ENCODE measurements at places on chromosomes 13 and 19.

GRCh38 chr13:112343591-112343990 is 32.6 kb upstream of the SPACA7 start:
- DNase-seq, result no peak

DNA sequence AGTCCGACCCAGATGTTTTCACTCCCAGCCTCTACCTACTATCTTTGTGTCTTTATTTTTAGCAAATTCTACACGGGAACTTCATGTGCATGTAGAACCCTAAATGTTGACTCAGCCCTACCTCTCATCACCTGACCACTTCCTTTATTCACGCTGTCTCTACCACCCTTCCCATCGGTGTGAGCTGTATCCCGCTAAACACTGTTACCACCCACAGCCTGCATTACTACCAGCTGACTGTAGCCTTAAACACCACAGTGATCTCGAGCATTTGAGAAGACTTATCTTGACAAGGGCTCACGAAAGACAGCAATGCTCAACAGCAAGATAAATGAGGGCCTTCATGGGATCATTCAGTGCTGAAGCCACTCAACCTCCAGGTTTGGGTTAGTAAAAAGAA is 15.1 kb downstream of the NCR1 start:
- no peak for DNase-seq

DNA sequence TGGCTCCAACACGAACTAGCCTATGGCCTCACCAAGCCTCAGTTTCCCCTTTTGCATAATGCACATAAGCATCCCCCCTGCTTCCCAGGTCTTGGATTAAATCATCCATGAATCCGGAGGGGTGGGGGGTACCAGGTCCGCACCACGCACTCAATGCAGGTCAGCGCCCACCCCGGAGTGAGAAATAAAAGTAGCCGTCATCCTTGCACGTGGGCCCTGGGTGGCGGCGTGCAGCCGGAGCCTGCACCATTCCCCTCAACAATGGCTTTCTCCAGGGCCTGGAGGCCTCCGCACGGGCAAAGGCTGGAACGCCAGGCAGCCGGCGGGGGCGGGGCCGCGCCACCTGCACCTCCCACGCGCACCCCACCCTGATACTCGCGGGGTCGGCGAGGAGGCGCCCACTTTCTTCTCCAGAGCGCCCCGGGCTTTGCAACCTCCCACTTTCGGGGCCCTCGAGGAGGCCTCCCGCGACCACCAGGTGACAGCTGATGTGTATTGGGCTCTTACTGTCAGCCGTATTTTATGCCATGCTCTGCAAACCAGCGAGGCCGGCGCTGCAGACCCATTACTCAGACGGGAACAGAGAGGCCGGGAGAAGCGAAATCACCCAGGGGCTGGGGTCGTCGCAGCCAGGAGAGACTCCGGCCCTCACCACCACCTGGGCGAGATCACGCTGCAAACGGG is 767 bp upstream of the GADD45B start:
- peak; percentile 30 for DNase-seq

DNA sequence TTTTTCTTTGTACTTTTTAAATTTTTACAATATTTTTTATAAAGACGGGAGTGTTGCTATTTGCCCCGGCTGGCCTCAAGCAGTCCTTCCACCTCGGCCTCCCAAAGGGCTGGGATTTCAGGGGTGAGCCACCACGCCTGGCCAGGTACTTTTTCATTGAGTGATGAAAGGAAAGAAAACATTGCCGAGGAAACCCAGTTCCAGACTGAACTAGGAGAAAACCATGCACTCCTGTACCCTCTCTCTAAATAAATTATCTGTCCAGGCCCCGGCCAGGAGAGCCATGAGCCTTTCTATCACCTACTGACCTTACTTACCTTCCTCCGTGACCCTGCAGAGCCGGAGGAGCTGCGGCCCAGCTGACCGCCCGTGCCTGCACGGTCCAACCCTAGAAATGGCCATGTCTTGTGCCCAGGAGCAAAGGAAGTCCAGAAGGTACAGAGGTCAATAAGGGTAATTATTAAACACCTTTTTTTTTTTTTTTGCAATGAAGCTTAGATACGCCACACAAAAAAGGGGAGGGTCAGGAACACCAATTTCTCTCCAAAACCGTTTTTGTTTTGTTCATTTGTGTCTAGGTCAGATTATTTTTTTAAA is at the start of gene SLC7A9:
SLC7A9 (minus strand) TSS at position 399 of the 597 bp plus-strand sequence. CDS start 1,233 bp downstream, outside the sequence.
- no peak for DNase-seq

GRCh38 chr19:38849860-38850435 is at the start of gene HNRNPL:
Gene HNRNPL (minus strand): TSS chr19:38849986. CDS start chr19:38849966, 20 bp downstream.
- DNase-seq, result peak; percentile 100

DNA sequence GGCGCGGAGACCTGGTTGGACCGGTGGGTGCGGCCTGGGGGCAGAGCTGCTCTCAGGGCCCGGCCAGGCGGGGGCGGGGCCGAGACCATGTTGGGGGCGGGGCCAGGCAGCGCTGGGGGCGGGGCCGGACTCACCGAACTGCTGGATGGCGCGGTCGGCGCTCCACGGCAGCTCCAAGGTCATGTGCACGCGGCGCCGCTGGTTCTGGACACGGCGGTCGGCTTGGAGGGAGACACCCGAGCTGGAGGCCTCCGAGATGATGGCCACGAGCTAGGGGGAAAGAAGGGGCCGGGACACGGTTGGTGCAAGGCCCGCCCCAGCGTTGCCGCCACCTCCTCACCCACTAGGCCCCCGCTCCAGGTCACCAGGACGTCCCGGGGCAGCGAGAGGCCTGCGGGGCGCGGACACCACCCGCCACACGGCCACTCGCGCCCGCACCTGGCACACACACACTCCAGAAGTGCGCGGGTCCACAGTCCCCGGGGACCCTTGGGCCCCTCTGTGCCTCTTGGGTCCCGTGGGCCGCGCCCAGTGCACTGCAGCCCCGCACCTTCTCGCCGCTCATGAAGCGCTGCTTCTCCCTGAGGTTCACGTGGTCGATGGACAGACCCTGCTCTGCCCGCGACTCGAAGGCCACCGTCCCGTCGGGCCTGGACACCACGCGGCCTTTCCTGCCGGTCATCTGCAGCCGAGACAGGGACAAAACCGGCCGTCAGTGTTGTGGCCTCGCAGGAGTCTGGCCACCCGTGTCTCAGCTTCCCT is 8.7 kb downstream of the GPX4 start:
- DNase-seq, result no peak

DNA sequence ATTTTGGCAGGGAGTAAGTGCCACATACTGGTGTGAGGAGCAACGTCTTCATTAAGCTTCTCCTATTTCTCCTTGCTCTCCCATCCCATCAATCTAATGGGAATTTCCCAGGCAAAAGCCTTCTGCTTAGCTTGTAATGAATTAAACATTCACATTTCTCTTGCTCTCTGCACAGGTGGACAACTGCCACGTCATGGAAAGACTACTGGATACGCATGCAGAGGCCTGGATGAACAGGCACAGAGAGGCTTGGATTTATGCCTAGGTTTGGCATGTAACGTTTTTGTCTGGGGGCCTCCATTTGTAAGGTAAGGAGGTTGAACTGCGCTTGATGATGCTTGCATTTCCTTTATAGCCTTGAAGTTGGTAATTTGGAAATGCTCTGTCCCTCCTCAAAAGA is 374.8 kb downstream of the KLF12 start:
- DNase-seq, result no peak

- no peak for DNase-seq
These were observed 659.0 kb downstream of the SLITRK6 start for GRCh38 chr13:85140192-85140591.

DNA sequence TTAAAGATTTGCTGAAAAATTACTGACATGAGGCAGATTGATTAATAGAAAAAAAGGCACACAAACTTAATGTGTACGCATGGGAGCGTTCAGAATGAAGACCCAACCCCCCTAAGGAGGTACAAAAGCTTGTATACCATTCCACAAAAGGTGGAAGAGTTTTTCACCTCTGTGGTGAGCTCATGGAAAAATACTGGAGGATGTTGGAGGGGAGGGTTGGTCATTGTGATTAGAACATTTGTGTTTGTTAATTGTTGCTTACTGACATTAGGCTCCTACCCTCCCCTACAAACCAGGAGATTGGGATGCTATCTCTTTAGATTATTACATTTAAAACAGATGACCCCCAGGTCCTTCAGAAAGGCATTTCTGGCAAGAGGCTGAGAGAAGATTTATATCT is 1973.3 kb downstream of the OLFM4 start:
- no peak for DNase-seq

DNA sequence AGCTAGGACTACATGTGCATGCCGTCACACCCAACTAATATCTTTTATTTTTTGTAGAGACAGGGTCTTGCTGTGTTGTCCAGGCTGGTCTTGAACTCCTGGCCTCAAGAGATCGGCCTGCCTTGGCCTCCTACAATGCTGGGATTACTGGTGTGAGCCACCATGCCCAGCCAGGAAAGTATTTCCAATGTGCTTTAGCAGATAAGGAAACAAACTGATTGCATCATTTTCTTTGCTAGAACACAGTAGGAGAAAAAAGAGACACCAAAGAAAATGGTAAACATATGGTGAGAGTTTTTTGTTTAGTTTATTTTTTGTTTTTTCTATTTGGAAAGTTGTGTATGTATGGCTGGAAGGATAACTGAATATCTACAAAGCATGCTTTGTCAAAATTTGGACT is 46.9 kb upstream of the AKAP11 start:
- DNase-seq, result no peak

DNA sequence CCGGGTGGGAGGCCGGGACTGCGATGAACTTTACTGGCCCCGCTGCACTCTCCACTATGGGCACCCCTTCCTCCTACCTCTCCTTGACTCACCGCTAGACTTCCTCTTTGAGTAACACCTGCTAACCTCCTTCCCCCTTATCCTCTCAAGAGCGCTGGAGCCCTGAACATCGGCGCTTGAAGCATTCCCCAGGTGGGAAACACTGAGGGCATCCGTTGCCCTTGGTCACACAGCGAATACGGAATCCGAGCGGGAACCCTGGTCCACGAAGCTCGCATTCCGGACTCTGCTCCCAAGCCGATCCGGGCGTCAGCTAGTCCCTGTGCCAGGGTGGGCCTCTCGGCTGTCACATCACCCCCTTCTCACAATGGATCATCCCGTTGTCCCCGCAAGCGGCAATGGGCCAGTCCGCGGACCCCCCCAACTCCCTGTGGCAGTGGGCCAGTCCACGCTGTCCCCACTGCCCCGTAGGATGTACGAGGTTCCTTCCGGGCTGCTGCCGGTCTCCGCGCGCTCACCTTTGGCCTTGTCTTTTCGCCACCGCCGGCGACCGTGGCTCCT is 4.2 kb downstream of the LIPE start:
- DNase-seq, result peak; percentile 42

DNA sequence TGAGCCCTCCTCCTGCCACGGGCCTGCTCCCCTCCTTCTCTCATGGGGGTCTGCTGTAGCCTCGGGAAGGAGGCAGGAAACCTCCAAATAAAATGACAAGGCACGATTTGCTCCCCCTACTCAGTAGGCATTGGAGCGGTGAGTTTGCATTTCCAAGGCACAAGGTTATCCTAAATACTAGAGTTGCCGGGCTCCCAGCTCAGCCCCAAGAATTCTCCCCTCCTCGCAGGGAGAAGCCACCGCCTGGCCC is 1.5 kb downstream of the CEBPA start:
- DNase-seq, result no peak

DNA sequence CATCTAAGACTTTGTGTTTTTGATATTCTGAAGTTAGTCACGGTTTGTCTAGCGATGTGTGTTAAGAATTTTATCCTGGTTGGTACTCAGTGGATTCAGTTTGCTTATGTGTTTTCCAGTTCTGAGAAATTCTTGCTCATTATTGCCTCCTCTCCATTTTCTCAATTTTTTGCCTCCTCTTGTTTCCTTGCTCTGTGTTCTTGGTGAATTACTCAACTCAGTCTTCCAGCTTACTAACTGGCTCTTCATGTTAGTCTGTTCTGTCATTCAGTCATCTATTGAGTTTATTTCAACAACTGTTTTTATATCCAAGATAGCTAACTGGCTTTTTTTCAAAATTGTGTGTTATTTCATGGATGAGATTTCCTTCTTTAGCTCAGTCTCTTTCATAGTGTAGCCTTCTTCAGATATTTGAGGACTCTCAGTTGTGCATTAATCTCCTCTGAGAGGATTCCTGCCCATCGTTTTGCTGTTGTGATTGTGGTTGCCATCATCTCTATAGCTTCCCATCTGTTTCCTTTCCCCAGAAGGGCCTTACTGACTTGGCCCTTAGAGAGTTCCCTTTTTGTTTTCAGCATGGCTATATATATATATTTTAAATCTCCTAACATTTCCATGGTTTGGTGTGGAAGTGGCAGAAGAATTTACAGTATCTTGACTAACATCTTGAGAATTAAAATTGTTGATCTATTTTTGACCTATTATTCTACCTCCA is 6.2 kb downstream of the SETDB2 start:
- DNase-seq, result no peak

DNA sequence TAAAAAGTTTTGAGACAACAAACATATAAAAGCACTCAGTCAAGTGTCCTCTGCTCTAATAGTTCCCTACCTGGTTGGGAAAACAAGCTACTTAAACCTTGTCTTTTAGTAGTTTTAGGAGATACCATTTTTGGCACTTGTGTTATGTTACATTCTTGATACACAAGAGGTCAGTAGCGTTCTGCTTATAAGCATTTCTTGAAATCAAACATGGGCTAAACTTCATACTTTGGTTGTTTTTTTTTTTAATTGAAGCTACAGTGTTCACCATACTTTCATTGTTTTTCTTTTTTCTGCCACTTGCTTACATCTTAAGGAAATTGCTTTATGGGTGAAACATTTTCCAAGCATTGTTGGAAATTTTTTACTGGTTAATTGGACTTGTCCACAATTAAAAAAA is 12.9 kb downstream of the NHLRC3 start:
- DNase-seq, result no peak

DNA sequence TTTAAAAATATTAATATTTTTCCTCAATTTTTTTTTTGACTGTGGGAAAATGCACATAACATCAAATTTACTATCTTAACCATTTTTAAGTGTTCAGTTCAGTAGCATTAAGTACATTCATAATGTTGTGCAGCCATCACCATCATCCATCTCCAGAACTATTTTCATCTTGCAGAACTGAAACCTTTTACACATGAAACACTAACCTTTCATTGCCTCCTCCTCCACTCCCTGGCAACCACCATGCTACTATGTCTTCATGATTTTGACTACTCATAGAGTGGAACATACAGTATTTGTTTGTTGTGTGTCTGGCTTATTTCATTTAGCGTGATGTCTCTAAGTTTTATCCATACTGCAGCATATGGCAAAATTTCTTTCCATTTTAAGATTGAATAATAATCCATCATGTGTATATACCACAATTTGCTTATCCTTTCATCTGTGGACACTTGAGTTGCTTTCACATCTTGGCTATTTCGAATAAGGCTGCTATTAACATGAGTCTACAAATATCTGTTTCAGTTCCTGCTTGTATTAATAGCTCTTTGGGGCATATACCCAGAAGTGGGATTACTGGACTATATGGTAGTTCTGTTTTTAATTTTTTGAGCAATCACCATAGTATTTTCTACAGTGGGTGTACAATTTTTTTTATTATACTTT is 376.4 kb downstream of the MTUS2 start:
- no peak for DNase-seq

GRCh38 chr13:97905517-97905916 is 48.0 kb upstream of the IPO5 start:
- DNase-seq, result no peak

DNA sequence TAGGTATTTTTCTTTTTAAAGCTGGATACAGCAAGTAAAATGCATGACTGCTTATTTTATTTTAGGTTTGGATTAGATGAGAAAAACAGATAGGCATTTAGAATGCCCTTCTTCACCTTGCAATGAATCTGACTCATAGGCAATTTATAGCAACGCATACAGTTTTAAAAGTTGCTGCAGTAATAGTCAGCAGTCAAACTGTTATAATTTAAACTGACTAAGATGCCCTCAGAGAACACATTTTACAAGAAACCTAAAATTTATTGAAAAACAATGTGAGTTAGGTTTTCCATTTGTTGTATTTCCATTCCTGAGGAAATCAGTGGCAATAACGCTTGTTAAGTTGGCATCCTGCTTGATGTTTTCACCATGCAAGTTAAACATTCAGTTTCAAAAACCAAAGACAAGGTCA is 1128.2 kb upstream of the PCDH9 start:
- no peak for DNase-seq
